ENCODE measurements at places on chromosomes 13 and 19. TPM values are rescaled to one million over a fixed set of nuclear protein-coding genes. Genes with fewer than 3 reads are reported as not detected.

DNA sequence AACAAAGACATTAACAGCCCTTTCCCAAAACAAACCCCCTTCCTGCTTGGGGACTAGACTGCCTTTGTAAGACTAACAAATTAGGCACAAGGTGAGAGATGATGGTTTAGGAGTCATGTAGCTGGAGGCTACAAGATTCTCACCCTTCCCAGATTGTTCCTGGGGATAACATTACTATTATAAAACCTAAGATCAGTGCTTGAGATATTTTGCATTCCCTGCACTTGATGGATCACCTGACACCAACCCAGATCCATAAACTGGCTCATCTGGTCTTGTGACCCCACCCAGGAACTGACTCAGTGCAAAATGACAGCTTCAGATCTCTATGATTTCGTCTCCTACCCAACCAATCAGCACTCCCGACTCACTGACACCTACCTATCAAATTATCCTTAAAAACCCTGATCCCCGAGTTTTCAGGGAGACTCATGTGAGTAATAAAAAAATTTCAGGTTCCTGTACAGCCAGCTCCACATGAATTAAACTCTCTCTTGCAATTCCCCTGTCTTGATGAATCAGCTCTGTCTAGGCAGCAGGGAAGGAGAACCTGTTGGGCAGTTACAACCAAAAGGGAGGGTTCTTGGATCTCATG, 2.4 kb upstream of the ZNF616 start:
- no peak for DNase-seq

LIN37 gene
- total RNA-seq: 13.8 TPM

PAK4 gene
- total RNA-seq: 6.8 TPM

DNA sequence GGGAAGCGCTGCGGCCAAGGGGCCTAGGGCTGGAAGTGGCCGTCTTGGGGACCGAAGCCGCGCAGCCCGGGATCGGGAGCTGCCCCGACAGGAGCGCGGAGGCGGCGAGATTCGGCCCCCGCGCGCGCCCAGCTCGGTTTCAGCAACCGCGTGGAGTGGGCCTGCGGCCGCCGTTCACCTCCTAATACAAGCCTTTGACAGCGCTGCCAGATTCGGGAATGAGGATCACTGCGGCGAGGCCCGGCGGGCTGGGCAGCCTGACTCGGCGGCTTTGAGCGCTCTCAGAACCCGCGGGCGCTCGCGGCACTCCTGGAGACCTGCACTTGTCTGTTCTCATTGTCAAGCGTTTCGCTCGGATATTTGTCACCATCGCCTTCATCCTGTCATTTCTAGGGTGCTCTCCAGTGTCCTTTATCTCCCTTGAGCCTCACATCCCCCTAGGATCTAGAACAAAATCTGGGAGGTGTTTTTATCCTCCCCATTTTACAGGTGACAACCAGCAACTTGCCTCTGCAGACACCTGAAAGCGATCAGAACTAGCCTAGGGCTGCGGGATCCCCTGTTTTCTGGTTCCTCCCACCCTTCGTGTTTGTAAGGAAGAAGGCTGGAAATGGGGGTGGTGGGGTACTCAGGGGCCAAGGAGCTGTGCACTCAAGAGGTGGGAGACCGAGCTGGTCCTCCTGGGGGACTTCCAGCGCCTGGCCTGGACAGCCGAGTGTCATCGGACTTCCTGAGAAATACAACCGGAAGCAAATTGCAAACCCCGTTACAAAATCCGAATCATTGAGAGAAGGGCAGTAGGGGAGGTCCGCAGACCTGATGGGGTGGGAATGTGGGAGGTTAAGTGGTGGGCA, 1.5 kb upstream of the CDX2 start:
- no peak for DNase-seq

- DNase-seq: no peak
Observed at GRCh38 chr19:33280351-33280921, 21.9 kb downstream of the CEBPA start.

DNA sequence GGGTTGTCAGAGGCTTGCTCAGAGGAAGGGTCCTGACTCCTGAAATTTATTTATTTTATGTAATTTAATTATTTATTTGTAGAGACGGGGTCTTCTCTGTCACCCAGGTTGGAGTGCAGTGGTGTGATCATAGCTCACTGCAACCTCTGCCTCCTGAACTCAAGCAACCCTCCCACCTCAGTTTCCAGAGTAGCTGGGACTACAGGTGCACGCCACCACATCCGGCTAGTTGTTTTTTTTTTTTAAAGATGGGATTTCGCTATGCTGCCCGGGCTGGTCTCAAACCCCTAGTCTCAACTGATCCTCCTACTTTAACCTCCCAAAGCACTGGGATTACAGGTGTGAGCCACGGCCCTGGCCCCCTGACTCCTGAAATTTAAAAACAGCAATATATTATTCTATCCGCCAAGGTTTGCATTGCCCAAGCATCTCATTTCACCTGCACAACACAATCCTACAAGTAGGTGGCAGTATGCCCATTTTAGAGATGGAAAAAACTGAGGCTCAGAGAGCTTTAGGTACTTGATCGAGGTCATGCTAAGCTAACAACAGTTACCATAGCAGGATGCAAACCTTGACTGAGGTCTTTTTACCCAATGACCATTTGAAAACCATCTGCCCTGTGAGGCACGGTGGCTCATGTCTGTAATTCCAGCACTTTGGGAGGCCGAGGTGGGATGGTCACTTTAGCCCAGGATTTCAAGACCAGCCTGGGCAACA, 18.1 kb downstream of the ARHGEF18 start:
- DNase-seq: no peak

DNA sequence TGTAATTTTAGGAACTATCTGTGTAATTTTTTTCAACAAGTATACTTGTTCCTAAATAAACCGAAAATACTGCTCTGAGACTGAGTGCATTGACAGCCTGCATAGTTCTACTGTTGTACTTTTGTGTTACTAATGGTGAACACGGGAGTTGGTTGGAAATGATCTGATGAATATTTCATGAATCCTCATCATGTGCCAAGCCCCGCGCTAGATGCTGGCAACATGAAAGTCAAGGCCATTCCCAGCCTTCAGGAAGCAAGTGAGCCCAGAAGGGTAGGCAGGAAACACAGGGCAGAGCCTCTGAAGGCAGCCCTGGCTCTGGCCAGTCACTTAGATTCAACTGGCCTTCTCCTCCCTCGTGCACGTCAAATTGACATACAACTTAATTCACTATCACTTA, 106.1 kb downstream of the ABCC4 start:
- DNase-seq: no peak

GRCh38 chr13:30431269-30431940, 9.1 kb downstream of the UBE2L5 start:
- DNase-seq: no peak

DNA sequence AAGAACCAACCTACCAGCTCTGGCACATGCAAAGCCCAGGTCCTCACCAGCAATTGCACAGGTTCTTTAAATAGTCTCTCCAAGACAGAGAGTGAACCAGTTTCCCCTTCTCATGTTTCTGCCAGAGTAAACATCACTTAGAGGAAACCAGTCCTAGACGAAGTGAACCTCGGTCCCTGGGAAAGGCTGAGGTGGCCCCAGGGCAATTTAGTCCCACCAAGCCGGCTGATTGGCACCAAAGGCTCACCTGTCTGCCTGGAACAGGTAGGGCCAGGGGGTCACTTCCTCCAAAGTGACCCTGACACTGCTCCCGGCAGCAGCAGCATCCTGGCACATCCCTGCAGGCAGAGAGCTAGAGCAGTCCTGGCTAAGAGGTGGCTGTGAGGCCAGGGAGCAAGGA, 122.9 kb upstream of the ZNF507 start:
- no peak for DNase-seq

DNA sequence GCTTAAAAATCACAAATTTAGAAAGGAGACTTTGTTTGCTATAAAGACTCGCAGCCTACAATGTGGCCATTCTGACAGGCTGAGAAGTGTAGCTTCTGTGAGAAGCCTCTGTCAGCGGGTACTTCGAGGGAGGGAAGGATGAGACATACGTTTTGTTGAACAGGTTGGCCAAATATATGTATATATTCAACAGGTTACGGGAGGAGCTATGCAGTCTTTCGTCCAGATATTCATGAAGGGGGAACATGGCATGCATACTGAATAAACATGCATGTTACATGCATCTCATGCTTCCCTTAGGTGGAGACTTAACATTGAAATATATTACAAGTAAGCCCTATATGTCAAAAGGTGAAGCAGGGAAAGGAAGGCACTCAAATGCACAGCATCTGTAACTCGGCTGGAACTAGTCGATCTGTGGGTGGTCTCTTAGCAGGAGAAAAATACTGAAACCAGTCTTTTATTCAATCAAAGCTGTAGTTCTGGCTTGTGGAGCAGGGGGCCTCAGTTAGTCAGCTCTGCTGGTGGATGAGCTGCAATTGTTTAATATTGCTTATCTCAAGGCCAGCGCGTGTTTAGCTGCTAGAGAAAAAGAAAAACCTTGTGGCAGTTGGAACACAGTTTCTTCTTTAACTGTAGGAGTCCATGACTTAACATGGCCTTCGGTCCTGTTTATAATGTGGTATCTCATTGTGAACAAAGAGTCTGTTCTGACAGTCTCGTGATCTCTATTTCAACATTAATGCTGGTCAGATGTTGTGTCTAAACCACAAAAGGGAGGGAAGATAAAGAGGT, 94.3 kb downstream of the FAM216B start:
- peak; percentile 59 for DNase-seq

HSH2D gene
- not detected for total RNA-seq

PROZ gene
- total RNA-seq: not detected

- peak; percentile 16 for DNase-seq
Observed at GRCh38 chr13:98939660-98940191, 38.1 kb downstream of the DOCK9 start.

C19orf67 gene
- not detected for total RNA-seq

- no peak for DNase-seq
Observed at GRCh38 chr19:50020481-50020880, 4.7 kb downstream of the VRK3 start.

ZNF486 gene
- 3.5 TPM for total RNA-seq

DNA sequence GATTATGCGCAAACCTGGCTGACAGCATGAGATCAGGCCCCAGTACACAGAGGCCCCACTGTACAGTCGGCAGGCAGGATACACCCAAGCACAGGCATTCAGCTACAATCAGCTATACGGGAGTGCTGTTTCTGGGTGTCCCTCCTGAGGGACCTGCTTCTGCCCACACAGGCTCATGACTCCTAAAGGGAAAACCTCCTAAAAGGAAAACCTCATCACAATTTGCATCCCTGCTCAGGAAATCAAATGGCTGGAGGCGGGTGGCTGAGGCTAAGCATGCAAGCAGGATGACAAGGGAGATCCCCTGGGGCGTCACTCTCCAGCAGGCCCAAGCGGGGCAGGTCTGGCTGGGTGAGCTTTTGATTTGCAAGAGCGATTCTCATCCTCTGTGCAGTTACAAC, 99.8 kb downstream of the CRYL1 start:
- no peak for DNase-seq

SRRM5 gene
- total RNA-seq: under 0.01 TPM

GRCh38 chr13:79986890-79987289, 354.0 kb downstream of the SPRY2 start:
- DNase-seq: no peak

CEACAM20 gene
- not detected for total RNA-seq

DNA sequence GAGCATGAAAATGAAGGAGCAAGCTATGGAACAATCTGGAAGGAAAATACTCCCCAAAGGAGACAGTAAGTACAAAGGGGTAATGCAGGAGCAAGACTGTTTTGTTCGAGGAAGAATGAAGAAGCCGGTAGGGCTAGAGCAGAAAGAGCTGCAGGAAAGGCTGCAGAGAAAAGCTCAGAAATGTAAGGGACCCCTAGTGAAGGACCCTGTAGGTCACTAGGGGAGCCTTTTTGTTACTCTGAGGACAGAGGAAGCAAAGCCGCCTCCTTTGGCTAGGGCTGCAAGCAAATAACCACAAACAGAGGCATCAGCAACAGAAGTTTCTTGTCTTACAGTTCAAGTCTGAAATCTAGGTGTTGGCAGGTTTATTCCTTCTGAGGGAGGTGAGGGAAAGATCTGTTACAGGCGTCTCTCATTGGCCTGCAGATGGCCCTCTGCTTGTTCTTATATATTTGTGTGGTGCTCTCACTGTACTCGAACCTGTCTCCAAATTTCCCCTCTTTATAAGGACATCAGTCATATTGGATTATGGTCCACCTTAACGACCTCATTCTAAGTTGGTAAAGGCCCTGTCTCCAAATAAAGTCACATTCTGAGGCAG, 362.3 kb downstream of the COG6 start:
- DNase-seq: no peak

CEBPA gene
- not detected for total RNA-seq

GAS6 gene
- 216 TPM for total RNA-seq

FFAR3 gene
- total RNA-seq: not detected

GRCh38 chr13:93338906-93339305, 112.3 kb downstream of the GPC6 start:
- no peak for DNase-seq

DKKL1 gene
- total RNA-seq: 0.32 TPM

SELENOV gene
- total RNA-seq: not detected

ANKLE1 gene
- 0.86 TPM for total RNA-seq

WDR87 gene
- not detected for total RNA-seq
